ENCODE measurements at places on chromosomes 13 and 19.

GRCh38 chr13:28012383-28012782, 23.9 kb upstream of the URAD start:
- DNase-seq, result no peak

DNA sequence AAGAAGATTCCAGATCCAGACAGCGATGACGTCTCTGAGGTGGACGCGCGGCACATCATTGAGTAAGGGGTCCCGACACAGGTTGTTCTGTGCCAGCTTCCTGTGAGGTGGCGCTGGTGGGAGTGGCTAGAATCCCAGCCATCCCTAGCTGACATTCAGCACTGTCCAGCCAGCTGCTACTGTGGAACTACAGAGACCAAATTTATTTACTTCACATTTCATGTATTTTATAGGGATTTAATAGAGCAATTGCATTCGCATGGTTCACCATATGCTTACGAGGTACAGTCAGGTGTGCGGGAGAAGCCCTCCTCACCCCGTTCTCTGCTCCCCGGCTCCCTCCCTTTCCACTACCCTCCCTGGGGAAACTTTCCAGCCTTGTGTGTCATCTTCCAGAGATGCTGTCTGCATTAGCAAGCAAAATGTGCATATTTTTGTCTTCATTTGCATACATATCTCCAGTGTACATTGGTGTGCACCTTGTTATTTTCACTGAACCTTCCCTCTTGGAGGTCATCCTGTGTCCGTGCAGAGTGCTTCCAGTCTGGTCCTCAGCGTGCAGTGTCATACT, 47.2 kb downstream of the SMARCA4 start:
- DNase-seq, result no peak

GRCh38 chr19:18160971-18161635, 8.1 kb downstream of the PIK3R2 start:
- peak; percentile 85 for DNase-seq

DNA sequence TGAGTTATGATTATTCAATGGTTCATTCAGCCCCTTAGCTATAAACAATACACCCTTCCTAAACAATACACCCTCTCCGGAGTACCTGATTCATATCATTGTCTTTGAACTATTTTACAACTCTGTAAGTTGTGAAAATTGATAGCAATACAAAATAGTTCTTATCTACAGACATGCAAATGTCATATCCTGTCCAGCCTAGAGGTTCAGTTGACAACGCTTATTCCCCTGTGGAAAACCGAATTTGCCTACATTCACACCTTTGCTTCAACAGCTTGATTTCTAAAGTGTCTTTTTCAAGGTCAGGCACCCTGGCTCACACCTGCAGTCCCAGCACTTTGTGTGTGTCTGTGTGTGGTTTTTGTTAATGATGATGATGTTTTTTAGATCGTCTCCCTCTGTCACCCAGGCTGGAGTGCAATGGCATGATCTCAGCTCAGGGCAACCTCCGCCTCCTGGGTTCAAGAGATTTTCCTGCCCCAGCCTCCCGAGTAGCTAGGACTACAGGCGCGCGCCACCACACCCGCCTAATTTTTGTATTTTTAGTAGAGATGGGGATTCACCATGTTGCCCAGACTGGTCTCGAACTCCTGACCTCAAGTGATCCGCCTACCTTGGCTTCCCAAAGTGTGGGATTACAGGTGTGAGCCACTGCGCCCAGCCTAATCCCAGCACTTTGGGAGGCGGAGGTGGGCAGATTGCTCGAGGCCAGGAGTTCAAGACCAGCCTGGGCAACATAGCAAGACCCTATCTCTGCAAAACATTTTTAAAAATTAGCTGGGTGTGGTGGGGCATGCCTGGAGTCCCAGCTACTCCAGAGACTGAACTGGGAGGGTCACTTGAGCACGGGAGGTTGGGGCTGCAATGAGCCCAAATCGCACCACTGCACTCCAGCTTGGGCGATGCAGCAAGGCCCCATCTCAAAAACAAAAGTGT, 9.6 kb downstream of the C19orf53 start:
- DNase-seq, result peak; percentile 42

DNA sequence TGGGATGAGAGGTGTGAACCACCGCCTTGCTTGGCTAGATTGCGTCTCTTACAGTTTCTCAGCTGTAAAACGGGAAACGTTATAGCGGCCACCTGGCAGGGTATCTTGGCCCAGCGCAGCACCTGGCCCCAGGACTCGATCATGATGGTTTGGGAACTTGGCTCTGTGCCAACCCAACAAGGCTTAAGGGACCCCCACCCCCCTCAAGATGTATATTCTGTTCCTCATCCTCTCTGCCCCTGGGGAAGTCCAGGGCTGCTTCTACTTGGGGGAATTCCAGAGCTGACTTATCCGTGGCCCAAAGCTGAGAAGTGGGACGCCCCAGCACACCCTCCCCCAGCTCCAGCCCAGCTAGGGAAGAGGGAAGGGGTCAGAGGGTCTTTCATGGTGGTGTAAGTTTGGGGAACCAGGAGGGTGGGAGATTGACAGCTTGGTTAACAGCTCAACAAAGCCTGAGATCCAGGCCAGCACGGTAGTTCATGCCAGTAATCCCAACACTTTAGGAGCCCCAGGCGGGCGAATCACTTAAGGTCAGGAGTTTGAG, 695 bp downstream of the ICAM1 start:
- peak; percentile 92 for DNase-seq

DNA sequence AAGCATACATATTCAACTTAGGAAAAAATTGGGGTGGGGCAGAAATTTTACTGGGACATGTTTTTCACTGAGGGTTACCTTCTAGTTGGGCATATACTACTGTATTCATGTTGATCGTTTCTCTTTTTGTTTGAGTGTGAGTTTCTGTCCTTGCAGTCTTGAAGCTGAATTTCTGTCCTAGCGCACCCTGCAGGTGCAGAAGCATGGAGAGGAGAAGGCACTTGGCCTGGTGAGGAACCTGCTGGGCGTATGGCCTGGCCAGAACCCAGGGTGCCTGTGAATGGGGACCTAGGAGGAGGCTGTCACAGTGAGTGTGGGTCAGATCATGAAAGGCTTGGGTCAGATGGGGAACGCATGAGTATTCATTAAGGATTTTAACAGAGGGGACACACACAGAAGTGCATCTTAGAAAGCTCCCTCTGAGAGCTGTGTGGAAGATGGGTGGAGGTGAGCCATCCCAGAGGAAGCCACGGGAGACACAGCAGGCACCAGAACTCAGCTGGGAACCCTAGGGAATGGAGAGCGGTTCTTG, 36.8 kb downstream of the SERP2 start:
- DNase-seq, result peak; percentile 28

DNA sequence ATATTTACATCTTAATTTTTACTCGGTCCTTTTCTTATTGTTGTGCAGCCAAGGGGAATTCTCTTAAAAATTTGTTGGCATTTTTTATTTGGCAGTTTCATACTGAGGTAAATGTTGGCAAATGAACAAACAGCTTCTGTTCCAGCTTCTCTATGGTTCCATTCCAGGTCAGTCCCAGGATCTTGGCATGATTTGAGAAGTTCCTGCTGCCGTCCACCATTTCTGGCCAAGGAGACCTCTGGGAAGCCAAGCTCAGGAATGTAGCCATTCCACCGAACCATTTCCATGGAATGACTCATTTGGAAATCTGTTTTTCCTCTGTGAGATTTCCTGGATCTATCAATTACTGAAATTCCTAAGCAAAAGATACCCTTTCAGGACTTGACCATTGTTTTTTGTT, 43.9 kb downstream of the SLC10A2 start:
- DNase-seq, result no peak

DNA sequence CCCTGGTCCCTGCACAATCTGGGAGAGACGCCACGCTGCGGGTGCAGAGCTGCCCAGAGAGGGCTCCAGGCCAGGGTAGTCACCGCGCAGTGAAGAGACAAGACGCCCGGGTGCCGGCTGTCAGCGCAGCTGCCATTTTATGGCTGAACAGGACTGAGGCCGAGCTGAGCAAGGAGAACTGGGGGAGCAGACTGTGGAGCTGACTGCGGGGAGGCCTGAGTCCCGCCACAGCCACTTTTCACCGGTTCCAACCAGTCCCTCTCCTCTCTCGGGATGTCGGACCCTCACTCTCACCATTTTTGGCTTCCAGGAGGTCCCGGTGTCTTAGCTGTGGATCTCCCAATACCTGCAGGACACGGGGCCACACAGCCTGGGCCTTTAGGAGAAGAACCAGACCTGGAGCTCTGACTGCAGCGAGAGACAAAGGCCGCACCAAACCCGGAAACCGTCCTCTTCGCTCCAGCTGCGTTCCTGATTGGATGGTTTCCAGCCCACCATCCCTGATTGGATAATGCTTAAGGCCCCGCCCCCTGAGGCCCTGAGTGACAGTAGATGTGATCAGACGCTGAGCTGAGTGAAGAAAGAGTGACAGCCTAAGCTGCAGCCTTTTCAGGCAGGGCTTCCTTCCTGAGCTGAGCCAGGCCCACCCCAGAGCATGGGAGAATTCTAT, at the start of gene ZNF626:
TSS of gene ZNF626 (minus strand) at position 422 of the 670 bp plus-strand sequence. CDS start at position 297, 125 bp downstream.
- DNase-seq, result peak; percentile 70

GRCh38 chr13:33636955-33637670, 180.8 kb upstream of the RFC3 start:
- peak; percentile 31 for DNase-seq

- DNase-seq, result peak; percentile 54
Measured at GRCh38 chr19:888581-889385, 4.2 kb downstream of the MED16 start.

DNA sequence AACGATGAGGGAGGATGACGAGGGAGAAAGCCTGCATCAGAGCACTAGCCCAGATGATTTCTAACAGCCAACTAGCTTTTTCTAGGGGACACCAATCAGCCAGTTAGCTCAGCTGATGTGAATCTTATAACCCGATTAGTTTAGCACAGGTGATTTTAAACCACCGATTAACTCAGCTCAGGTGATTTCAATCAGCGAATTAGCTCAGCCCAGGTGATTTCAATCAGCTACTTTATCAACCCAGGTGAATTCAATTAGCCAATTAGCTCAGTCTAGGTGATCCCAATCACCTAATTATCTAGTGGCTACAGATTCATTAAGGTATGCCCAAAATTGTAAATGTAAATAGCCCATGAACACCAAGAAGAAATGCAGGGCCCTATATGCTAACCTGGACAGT, 146.9 kb downstream of the ZNF486 start:
- DNase-seq, result no peak

GRCh38 chr13:99197117-99197651, 3.5 kb upstream of the UBAC2 start:
- DNase-seq, result no peak

- DNase-seq, result no peak
Measured at GRCh38 chr13:39364947-39365468, 238.0 kb downstream of the LHFPL6 start.

- DNase-seq, result no peak
Measured at GRCh38 chr19:14544047-14544446, 14.7 kb downstream of the TECR start.

GRCh38 chr13:106182404-106182803, 353.1 kb downstream of the EFNB2 start:
- no peak for DNase-seq

- DNase-seq, result no peak
Measured at GRCh38 chr13:101941095-101941783, 460.6 kb downstream of the FGF14 start.

- DNase-seq, result no peak
Measured at GRCh38 chr13:47621931-47622330, 379.1 kb downstream of the SUCLA2 start.

- peak; percentile 76 for DNase-seq
Measured at GRCh38 chr13:48580185-48580803, 47.4 kb upstream of the RCBTB2 start.

GRCh38 chr13:42808341-42808940, 27.1 kb downstream of the FAM216B start:
- DNase-seq, result no peak

GRCh38 chr13:95492044-95492801, 60.3 kb upstream of the CLDN10 start:
- no peak for DNase-seq

DNA sequence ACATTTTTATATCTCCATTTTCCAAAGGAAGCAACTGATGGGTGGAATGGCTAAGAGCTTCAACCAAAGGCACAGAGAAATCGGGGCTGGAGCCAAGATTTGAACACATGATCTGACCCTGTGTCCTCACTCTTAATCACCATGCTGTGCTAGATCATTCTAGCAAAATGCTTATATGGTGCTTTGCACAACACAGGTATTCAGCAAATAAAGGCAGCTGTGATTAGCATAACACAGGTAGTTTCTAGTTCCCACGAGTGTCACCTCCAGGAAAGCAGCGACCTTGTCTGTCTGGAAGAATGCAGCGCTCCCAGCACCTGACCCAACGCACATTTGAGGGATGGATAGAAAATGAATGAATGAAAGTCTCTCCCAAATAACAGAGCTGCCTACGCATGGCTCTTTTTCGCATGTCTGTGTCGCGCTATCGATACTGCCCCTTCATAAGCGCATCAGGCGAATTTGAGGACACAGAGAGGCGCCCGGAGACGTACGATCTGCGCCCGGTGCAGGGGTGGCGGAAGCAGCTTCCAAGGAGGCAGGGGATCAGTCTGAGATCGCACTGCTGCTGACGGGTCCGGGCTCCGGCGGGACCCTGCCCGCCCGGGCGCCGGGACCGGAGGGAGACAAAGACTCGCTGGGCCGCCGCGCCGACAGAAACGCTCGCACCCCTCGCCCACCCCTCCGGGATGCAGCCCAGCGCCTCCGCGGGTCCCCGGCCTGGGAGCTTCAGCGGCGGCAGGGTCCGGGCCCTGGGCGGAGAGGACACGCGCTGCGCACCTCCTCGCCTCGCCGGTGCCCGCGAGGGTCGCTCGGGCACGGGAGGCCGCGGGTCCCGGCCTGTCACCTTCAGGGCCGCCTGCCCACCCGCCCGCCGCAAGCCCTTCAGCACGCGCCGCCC, 609 bp downstream of the EPS15L1 start:
- peak; percentile 63 for DNase-seq

GRCh38 chr19:39152066-39152465, 26.5 kb downstream of the PAK4 start:
- DNase-seq, result no peak

- peak; percentile 92 for DNase-seq
Measured at GRCh38 chr19:13155472-13156359, 5.5 kb downstream of the IER2 start.

DNA sequence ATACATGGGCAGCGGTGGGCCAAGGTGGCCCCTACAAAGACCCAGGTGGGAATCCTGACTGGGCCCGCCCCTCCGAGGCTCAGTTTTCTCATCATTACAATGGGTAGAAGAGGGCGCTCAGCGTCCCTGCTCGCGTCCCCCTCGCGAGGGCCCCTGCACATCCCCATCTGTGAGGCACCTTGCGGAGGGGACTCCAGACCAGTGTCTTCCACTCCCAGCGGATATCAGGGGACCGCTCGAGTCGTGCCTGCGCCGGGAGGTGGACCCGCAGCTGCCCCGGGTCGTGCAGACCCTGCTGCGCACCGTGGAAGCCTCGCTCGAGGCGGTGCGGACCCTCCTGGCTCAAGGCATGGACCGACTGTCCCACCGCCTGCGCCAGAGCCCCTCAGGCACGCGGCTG, 15.3 kb upstream of the COLGALT1 start:
- DNase-seq, result no peak

All from GM12865 (cell line).